ENCODE measurements at places on chromosomes 13 and 19.

GRCh38 chr19:49911381-49912145, 14.9 kb upstream of the IL4I1 start:
- DNase-seq = no peak

DNA sequence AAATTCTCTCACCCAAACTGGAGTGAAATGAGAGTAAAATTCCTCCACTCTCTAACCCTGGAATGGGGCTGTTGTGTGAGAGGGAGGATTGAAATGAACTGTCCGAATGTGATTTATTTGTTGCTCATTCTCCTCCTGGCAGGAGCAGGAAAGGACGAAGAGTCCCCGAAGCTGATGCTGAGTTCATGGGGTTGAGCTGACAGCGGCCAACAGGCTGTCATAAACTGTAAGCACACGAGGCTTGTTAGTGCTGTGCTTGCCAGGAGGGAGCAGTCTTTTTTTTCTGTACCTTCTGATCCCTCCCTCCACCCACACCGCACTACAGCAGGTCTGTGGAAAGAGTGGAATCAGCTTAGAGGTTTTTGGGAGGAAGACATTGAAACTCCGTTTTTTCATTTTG, 33.1 kb upstream of the ZNF331 start:
- DNase-seq = no peak

GRCh38 chr13:27929868-27930267, 10.1 kb downstream of the PDX1 start:
- DNase-seq = no peak

- DNase-seq = peak; percentile 88
Measured at GRCh38 chr19:7293762-7294557, at the start of gene INSR. TSS of gene INSR (minus strand) at chr19:7294414. CDS start at chr19:7293891, 523 bp downstream.

DNA sequence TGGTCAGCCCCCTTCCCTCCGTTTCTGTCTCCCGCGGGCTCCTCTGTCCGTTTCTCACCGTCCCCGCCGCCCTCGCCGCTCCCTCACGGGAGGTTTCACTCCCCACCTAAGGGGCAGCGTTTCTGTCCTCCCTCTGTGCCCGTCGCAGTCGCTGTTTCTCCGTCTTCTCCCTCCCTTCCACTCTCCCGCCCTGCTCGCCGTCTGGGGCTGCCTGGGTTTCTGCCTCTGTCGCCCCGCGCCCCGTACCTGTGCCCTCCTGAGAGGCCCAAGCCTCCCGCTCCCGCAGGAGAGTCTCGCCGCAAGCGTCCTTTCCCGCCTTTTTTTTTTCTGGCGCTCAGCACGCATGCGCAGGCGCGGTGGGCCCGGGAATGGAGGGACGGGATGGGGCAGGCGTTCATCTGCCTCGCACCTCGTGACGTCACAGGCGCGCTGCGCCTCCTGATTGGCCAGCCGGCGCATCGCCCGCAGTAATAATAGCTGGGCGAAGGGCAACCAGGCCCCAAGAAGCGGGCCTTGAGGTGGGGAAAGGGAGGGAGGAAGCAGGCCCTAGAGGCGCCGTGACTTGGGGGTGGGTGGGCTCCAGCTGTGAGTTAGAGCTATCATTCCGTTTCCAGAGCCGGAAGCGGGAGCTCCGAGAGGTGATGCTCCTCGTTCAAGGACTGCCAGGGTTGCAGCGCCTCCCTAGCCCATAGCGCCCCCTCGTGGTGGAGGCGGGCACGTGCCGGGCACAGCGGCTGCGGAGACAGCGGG, 15.4 kb downstream of the SSC5D start:
- peak; percentile 94 for DNase-seq

DNA sequence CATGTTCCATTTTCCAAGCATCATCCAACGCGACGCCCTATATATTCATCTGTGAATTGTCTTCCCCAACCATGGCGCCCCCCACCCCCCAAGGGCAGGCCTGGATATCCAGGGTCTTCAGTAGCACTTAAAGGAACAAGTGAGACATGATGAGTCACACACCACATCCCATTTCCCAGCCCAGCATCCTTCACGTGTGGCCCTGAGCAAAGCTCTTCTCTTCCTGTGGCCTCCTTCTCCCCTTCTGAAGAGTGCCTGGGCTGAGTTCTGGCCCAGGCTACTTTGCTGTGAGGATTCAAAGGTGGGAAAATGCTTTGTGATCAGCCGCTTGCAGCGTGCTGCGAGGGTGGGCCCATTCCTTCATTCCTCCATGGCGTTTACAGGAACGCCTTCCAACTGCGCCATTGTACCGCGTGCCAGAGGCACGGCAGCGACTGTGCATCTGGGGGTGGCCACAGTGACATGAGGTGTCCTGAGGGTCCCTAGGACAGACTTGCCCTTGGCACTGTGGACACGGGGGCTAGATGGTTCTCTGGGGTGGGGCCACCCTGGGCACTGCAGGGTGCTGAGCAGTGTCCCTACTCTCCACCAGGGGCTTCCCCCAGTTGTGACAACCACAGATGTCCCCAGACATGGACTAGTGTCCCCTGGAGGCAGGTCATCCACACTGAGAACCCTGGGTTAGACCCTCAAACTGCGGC, 11.7 kb downstream of the PLIN4 start:
- no peak for DNase-seq

- DNase-seq = peak; percentile 91
Measured at GRCh38 chr19:55484593-55485438, at the start of gene NAT14. TSS of gene NAT14 (plus strand) at chr19:55485188. CDS start at chr19:55485709, 521 bp downstream.

- no peak for DNase-seq
Measured at GRCh38 chr19:16033136-16033530, 43.2 kb upstream of the TPM4 start.

DNA sequence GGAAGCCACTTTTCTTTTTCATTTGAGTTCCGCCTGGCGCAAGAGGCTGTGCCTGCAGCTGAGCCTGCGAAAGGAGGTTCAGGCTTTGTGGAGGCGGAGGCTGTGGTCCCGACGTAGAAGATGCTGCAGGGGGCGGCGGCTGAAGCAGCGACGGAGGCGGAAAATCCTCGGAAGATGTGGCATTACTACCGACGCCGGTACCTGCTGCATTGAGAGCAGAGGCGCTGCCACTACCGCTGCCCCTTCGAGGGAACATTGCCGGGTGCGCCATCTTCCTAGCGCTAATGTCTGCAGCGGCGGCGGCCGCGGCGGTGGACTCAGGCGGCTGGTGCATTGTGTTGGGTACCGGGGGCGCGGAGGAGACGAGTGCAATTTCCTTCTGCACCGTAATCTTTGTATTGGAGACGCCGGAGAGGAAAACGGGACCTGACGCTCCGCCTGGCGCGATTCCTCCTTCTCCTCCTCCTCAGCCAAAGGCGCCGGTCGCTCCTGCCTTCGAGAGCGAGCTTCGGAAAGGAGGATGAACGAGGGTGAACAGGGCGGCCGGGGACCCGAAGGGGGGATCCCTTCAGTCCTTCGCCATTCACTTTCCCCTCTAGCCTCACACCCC, at the start of gene TSC22D1:
Gene TSC22D1 (minus strand): TSS at position 590 of the 610 bp plus-strand sequence. CDS start 256 bp downstream, at position 334.
- peak; percentile 33 for DNase-seq

- no peak for DNase-seq
Measured at GRCh38 chr13:92836171-92836570, 390.4 kb upstream of the GPC6 start.

DNA sequence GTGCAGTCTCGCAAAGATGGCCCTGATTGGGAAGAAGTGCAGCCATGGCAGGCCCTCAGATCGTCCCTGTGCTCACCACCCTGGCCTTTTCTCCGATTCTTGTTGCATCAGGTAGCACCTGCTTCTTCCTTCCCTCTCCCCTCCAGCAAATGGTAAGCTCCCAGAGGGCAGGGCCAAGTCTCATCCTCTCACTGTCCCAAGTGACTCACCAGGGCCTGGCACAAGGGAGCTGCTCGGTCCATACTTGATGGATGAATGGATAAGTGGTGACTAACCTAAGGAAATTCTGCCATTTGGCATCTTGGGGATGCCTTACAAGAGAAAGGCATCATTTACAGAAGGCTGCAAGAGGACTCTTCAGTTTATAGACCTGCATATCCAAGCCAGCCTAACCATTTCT, 84.9 kb downstream of the ZIC5 start:
- DNase-seq = no peak

DNA sequence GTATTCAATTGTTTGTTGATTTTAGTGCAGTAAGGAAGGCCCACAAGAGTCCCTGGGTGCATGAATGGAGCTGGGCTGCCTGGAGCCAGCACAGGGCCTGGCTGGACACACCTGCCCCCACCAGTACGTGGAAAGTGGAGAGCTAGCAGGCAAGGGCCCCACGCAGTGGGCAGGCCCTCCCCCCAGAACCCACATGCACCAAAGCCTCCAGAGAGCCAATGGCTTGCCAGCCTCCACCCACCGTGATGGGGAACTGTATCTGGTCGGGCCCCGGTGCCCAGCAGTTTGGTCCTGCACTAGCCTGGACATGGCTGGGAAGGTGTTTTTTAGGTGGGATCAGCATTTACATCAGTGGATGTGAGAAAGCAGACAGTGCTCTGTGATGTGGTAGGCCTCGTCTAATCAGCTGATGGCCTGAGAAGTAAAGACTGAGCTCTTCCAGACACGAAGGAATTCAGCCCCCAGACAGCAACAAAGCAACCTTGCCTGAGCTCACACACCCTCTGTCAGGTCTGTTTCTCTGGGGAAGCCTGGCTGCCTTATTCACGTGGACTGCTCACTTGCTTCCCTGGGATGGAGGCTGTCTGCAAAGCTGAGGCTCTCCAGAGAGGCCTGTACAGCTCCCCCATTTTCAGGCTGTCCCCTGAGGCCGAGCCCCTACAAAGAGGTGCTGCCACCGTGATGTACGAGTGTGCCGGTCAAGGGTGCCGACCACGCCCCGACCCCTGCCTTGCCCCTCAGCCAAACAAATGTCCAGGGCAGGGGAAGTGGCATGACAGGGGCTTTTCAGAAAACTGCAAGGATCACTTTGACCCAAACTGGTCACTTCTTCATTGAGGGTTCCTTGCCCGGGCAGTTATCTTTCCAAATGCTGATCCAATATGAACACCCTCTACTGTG, 27.5 kb downstream of the RAB20 start:
- no peak for DNase-seq

DNA sequence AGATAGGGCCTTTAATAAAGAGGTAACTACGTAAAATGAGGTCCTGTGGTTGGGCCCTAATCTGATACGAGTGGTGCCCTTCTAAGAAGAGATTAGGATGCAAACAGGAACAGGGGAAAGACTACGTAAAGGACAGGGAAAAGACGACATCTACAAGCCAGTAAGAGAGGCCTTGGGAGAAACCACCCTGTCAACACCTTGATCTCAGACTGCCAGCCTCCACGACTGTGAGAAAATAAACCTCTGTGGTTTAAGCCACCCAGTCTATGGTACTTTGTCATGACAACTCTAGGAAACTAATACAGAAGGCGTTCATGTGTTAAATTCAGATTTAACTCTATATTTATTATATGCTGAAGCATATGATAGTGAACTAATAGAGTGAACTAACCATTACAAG, 566.3 kb downstream of the UQCRFS1 start:
- DNase-seq = no peak

DNA sequence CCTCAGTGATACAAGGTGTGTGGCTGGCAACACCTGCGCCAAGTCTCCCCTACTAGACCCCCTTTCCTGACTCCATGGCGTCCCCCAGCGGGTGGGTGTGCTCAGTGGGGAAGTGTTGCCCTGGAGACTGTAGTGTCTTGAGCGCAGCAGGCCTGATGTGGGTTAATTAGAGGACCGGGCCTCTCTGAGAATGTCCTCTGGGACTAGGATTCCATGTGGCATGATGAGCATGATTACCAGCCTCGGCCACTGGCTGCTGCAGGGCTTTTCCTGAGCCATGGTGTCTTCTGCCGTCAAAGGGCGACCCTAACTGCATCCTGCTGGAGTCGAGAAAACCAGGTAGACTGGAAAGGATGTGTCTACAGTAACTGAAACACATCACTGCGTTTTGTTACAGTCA, 28.1 kb downstream of the MICOS13 start:
- no peak for DNase-seq

- DNase-seq = no peak
Measured at GRCh38 chr19:10876459-10877240, 5.3 kb downstream of the CARM1 start.

GRCh38 chr13:26881154-26881553, 120.6 kb upstream of the GPR12 start:
- no peak for DNase-seq

- no peak for DNase-seq
Measured at GRCh38 chr19:33580645-33581037, 41.1 kb upstream of the CHST8 start.

GRCh38 chr19:48833977-48834376, 2.3 kb downstream of the HSD17B14 start:
- DNase-seq = peak; percentile 58

DNA sequence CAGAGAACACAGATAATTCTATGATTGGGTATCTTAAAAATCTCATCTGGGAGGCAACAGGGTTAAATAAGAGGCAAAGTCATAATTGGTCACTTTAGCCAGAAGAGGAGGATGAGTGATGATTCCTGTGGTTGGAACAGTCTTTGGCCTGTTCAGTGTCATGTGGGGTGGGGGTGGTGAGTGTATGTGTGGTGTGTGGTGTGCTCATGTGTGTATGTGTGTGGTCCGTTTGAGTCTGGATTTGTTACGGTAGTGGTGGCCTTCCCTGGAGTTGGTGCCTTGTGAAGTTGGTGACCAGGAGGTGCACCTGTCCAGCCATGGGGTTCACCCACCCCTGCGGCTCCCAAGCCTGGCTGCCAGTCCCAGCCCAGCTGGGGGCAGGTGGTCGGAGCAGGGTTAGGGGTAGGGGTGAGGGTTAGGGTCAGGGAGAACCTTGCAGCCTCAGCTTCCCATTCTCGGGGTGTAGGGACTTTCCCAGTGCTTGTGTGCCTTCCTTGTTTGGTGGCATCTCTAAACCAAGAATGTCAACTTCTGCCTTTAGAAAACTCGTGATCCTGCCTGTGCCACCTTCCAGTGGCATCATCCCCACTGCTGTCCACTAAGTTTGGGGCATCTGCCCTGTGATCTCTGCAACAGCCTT, 97.5 kb downstream of the RAB20 start:
- no peak for DNase-seq

DNA sequence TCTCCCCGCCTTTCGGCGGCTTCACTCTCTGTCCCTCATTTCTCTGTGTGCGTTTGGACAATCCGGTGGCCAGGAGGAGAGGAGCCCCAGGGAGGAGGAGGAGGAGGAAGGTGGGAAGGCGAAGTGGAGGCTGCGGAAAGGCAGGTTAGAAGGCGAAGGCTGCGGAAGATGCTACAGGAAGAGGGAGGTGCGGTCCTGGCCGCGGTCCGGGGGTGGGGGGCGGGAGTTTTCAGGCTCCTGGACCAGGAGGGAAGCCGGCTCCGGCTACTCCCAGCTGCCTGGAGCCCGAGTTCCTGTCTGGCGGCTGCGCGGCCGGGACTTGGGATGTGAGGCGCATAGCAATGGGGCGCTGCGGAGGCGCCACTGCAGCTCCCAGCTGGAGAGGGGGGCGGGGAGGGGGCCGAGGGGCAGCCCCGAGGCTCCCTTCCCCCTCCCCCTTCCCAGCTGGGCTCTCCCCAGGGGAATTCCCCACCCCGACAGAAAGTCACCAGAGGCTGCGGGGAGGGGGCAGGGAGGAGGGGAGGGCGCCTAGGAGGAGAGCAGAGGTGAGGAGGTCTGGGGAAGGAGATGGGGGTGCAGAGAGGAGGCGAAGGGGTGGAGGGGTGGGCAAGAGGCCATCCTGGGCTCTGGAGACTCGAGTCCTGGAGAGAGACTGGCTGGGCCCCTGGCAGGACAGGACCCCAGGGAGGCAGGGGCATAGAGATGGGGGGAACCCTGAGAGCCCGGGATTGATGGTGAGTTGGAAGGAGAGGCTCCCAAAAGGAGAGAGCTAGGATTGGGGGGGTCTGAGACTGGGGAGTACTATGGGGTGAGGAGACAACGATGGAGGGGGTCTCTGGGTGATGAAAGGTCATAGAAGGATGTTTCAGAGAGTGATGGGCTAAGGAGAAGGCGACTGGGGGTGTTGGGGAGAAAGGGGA, 2.0 kb downstream of the LRRC4B start:
- DNase-seq = no peak

GRCh38 chr13:109243311-109243951, 543.0 kb downstream of the IRS2 start:
- DNase-seq = no peak
